ENCODE measurements at places on chromosomes 1 and 21. TPM values are rescaled to one million over a fixed set of nuclear protein-coding genes. Genes with fewer than 3 reads are reported as not detected.

The SYNJ1 gene
- 17.5 TPM for total RNA-seq

- DNase-seq = no peak
Observed at GRCh38 chr1:205563927-205564441, 59.5 kb downstream of the CDK18 start.

GRCh38 chr1:30778154-30778978 lies 20.8 kb upstream of the LAPTM5 start:
- peak; percentile 54 for DNase-seq

- DNase-seq = no peak
Observed at GRCh38 chr1:241918879-241919278, 38.7 kb upstream of the BECN2 start.

DNA sequence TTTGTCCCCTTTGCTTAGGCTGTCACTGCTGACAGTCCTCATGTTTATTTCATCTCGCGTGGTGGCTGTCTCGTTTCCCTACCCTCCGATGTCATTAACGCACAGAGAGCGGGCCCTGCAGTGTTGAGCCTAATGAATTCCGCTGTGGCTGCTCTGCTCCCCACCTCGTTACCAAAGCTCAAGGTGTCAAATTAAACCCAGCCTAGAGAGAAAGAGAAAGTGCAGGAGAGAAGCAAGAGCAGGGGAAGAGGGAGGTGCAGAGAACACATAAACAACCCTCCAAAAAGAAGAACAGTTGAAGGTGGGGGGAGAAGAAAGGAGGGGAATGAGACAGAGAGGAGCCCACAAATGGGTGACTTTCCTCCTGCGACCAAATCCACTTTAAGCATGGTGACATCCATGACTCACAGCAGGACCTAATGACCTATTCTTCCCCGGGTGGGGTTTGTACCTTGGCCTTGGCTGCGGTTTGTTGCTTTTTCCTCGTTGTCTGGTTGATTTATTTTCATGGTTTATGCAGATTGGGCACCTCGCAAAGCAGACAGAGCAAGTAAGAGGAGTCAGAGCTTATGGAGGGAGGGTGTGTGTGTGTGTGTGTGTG lies 92.5 kb downstream of the PBX1 start:
- peak; percentile 68 for DNase-seq

DNA sequence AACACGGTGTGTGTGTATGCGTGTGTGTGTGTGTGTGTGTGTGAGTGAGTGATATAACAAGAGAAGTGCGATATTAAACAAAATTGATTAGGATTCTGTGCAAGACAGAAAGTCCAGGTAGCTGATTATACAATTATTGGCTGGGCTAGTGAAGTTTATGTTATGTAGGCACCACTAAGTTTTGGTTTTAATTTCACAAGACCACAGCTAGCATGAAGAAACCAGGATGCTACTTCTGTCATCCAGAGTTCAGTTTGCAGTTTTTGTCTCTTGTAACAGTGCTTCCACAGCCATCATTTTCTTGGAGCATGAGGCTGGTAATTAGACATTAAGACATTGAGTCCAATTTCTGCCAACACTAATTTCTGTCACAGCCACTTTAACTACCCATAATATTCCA lies 1590.2 kb upstream of the B3GALT2 start:
- no peak for DNase-seq

DNA sequence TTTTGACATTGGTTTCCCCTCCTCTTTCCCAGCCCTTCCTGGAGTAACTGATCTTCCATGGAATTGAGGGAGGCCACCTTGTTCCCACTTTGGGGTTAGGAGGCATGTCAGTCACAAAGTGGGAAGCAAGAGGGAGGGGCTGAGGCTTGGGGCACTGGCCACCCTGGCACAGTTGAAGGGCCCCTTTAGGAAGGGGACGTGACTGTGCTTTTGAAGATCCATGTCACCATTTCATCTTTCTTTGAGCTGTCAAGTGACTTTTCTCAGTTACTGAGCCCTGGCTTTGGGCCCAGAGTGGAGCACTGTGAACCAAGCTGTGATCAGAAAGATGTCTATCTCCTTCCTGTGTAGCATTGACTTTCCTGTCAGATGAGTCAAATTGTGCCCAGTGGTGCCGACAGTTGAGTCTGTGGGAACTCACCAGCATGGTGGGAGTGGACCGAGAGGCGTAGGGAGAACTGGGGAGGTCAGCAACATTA lies 38.5 kb upstream of the TDRD10 start:
- DNase-seq = peak; percentile 22

The KCNN3 gene
- total RNA-seq = 3.9 TPM

DNA sequence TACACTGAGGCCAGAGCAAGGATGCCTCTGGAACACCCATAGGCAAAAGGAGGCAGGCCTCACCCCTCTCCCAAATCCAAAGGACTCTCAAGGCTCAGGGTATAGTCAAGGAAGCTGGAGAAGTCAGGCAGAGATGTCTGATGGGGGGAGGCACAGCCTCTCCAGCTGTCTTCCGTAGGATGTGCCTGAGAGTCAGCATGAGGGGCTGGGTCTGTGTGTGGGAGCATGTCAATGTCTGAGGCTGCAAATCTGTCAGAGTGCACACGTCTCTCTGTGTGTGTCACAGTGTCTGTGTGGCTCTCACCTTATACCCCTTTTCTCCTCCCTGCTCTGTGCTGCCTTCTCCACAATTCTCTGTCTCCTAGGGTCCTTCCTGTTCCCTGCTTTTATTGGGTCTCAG lies 4.0 kb downstream of the HPCAL4 start:
- DNase-seq = no peak

DNA sequence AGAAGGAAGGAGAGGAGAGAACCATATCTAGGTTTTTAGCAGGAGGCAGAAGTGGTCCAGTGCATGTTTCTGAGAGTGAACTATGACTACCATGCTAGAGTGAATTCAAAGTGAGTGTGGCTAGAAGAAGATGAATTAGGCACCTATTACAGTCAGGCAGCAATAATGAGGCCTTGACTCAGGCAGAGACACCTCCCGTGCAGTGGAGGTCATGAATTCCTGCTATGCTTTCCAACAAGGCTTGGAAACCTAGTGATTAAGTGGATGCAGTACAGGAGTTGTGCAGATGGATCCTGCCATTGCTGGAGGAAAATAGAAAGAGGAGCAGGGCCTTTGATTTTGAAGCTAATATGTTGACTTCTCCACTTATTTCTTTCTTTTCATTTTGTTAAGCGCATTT lies 581.5 kb downstream of the RWDD3 start:
- no peak for DNase-seq

DNA sequence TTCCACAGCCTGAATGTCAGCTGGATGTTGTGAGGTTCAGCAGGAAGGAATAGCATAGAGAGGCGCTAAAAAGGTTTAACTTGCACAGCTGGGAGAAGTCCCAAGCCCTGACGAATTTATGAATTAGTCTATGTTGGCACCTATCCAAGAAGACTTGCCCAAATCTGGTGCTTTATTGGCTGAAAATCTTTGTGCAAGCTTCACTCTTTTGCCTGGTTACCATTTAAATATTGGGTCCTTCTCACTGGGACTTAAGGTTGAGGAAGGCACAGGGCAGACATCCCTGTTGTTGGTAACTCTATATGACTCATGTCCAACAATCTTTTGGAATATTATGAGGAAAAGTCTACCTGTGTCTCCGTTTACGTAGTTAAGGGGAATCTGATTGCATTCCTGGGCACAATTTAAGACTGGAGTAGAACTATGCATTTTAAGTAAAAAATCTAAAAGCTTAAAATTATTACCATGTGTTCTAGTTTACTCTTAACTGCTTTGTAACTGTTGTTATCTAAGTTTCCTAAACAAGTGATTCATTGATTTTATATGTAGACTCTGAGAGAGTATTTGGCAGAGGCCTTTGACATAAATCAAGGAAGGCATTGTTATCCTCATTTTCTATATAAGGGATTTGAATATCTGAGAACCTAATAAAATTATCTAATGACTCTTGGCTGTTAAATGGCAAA lies 181.7 kb upstream of the DPYD start:
- no peak for DNase-seq

The RHEX gene
- 11.3 TPM for total RNA-seq

- no peak for DNase-seq
Observed at GRCh38 chr21:42086969-42087368, 15.9 kb downstream of the UMODL1 start.

DNA sequence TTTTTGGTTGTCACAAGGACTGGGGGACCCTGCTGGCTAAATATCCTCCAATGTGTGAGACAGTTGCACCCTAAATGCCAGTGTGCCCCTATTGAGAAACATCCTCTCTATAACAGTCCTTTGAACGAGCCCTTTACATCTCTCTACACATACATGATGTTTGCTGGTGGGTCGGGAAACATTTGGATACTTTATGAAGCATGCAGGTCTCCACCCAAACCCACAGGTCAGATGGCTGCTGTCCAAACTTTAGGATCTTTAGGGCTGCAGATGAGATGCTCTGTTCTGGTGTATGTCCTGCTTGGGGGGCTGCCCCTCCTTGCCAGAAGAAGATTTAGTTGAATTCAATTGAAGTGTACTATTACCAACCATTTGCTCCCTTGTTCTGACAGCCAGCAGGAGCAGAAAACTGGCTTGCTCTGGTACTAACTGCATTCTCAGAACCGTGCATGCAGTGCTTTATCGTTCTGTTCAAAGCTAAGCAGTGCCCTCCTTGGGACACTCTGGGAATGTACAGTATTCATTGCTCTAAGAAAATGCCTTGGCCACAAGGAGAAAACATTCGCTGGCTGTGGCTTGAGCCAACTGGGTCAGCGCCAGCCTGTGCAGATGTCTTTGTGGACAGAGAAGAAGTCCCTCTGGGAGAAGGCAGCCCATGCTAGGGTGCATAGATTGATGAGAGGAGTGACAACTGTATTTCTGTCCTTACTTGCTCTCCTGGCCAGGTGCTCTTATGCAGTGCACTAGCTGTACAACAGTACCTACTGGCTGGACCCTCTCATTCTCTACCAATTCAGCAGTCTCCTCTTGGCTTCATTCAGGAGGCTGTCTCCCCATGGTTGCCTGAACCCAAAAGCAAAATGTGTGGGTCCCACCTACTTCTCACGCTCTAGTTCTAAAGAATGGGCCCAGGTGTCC lies 61.4 kb upstream of the DIRAS3 start:
- peak; percentile 73 for DNase-seq

GRCh38 chr1:29235955-29236711 lies at the start of gene PTPRU:
PTPRU (plus strand) TSS chr1:29236522; CDS start chr1:29236645, 123 bp downstream.
- DNase-seq = peak; percentile 83

GRCh38 chr21:39630191-39630591 lies 17.5 kb downstream of the B3GALT5 start:
- DNase-seq = no peak

- DNase-seq = no peak
Observed at GRCh38 chr1:29591601-29592260, 355.4 kb downstream of the PTPRU start.

DNA sequence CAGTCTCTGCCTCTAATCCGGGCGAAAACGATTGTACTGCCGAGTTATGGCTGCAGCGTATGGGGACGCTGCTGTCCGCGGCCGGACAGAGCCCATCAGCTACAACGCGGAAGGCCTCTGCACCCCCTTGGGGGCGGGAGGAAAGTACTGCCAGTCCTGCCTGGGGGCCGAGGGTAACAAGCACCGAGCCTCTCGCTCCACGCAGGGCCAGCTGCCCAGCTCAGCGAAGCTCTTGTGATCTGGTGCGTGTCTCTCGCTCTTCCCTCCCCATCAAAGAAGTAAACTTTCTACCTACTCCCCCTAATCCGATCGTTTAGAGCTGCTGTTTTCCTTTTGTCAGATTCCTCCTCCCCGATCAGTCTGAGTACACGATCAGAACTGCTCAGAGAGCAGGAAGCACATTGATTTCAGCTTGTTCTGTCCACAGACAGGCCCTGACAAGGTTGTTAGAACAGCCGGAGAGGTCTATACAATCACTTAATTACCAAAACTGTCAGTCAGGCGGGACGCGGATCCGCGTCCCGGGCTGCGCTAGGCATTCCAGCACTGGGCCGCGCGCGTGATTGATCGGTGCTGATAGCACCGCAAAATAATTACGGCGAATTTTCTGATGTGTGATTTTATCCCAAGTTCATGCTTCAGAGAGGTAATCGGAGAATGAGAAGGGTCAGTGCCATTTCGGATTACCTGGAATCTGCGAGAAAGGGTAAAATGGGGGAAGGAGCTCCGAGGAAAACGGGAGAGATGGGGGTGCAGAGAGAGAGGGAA lies 8.7 kb upstream of the BARHL2 start:
- no peak for DNase-seq

- DNase-seq = no peak
Observed at GRCh38 chr1:230459465-230459864, 33.3 kb upstream of the PGBD5 start.

GRCh38 chr1:38891753-38892152 lies 10.4 kb upstream of the GJA9 start:
- no peak for DNase-seq

The CD84 gene
- total RNA-seq = 11.9 TPM

DNA sequence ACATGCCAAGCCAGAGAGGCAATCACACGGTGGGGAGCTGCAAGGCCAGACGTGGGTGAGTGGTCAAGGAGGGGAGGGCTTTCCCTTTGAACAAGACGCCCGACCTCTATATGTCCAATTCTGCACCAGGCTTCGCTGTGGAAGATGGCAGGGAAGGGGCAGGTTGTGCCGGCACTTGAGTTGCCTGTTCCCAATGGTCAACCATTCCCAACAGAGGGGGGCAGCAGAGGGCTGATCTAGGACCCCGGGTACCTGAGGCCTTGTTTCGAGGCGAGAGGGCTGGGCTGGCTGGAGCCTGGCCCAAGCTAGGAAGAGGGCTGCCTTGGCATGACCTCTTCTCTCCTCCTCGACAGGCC lies 64.9 kb downstream of the TMEM53 start:
- DNase-seq = peak; percentile 45

DNA sequence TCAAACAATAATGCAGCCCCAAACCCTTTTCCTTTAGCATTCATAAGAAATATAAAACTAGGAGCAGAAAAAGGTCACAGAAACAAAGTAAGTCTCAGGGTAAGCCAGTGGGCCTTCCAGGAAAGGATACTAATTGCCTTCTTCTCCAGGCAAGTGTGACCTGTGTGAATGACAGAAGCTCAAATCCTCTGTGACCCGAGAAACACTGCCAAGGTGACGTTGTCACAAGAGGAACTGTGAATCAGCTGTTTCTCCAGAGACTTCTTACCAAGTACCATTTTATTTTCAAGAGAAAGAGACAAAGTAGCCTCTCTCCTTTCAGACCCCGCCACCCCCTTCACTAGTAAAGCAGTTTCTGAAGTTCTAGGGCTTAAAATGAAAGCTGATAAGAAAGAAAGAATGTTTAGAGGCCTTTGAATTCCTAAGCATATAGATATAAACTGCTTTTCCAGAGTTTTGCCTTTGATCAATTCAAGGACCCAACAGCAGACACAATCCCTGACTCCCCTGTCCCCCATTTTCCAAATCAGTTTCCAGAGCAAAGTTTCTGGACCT lies 155.6 kb downstream of the NUF2 start:
- DNase-seq = no peak

DNA sequence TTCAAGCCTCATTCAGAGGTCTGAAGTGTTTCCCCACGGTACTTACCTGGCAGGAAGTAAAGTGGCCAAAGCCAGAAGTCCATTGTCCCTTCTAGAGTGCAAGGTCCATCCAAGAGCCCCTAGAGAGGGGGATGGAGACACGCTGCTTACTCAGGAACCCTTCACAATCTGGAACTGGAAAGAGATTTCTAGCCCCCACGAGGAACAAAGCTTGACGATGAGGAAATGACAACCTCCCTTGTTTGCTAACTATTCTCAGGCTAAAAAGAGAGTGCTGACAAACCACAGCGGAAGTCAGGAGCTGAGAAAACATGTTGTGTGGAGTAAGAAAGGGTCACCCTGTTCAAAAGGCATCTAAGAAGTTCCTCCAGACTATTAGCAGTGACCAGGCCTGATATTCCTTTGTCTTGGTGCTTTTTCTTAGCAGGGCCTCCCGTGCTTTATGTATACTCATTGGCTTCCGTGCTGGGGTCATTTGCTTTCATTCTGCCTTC lies at the start of gene FCMR:
Gene FCMR (minus strand): TSS at position 170 of the 494 bp plus-strand sequence. CDS start 87 bp downstream, at position 83.
- peak; percentile 41 for DNase-seq

Measured in mucosa of gallbladder (tissue), 1 donor.